HT1080 (cell line): ENCODE measurements at places on chromosomes 1 and 21. TPM values are rescaled to one million over a fixed set of nuclear protein-coding genes. Genes with fewer than 3 reads are reported as not detected.

Gene SHISAL2A
- not detected in 2 replicates for total RNA-seq

GRCh38 chr1:46948629-46949416 is 7.5 kb upstream of the CYP4A11 start:
- DNase-seq = peak; percentile 58

Gene SELENON
- total RNA-seq = 24.3 and 36.5 TPM in 2 replicates

Gene MAP3K7CL
- total RNA-seq = 3.5 and 5.6 TPM in 2 replicates

GRCh38 chr21:41142051-41142795 is 25.7 kb upstream of the BACE2 start:
- peak; percentile 44 for DNase-seq

DNA sequence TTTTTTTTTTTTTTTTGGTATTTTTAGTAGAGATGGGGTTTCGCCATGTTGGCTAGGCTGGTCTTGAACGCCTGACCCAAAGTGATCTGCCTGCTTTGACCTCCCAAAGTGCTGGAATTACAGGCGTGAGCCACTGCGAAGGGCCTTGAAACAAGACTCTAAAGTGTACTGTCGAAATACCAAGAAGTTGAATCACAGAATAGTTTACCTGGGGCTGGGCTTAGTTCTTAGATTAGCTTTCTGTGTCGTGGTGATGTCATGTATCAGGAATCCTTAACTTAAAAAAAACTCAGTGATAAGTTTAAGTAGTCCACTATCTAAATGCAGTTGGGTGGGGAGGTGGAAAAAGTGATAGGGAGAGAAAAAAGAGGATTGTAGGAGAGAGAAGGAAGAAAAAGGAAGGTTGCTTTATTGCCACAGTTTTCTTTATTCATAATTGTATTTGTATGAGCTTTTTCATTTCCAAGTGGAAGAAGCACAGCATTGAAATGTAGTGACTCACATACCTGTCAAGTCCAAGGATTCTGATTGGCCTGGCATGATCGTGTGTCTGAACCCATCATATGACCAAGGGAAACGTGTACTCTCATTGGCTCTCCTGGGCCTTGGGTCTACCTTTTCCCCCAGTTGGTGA is 13.4 kb downstream of the ITSN1 start:
- peak; percentile 97 for DNase-seq

DNA sequence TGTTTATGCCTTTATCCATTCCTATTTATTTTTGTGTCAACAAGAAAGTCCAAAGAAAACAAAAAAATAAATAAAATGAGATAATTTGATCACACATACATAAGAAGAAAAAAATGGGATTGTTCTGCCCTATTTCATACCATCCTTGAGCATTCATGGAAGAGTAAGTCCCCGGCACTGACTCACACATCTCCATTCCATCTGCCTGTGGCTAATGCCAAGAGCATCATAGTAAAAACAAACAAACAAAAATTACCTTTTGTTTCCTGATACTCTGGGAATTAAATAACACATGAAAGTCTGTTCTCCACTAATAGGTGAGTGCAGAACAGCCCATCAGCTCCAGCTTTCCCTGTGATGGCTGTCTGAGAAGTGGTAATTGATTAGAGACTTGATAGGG is 48.1 kb upstream of the BACE2 start:
- no peak for DNase-seq

Gene VANGL2
- total RNA-seq = 2.1 and 2.5 TPM in 2 replicates

DNA sequence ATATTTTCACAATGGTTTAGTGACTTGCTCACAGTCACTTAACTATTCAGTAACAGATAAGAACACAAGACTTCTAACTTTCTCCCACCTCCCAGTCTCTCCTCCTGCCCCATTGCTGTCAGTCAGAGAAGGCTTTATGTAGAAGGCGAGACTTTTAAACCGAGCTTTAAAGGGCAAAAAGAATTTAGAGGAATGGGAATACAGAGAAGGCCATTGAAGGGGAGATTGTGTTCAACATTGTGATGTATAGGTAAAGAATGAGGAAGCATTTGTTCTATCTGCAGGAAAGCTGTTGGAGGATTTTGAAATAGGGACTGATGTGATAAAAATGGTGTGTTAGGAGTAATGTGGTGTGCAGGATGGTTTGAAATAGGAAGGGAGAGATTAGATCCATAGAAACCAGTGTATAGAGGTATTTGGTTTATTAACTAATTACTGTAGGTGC is 7.3 kb downstream of the POU2F1 start:
- no peak for DNase-seq

GRCh38 chr1:24257373-24257772 is 61.8 kb upstream of the GRHL3 start:
- no peak for DNase-seq

DNA sequence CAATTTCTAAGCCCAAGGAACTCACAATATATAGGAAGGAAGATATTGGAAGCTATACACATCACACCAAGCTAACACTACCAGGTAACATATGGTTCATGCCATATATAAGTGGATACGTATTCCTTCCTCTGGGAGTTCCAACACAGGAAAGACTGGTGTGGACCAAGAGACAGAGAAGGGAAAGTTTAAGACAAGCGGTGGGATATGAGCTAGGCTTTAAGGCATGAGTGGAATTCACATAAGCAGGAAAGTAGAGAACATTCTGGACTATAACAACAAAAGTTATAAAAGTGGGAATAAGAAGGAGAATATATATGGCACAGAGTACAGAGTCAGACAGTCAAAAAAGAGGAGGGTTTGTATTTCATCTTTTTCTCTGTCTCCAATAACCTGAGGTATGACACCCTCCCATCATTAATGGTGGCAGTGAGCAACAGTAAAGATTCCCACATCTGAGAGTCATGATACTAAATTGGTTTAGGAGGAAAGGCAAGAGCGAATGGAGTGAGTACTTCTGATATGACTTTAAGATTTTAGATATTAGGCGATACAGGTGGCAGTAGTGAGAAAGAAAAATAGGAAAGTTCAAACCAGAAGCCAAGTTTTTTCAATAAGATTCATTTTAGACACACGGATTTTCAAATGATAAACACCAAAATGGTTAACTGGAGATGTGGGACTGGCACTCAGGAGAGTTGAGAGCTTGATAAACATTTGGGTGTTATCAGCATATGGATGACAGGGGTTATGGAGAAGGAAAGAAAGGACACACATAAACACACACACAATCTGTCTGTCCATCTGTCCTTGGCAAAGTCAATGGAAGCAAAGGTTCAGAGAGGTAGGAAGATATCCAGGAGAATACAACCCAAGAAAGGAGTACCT is 87.4 kb upstream of the TTC39A start:
- no peak for DNase-seq

DNA sequence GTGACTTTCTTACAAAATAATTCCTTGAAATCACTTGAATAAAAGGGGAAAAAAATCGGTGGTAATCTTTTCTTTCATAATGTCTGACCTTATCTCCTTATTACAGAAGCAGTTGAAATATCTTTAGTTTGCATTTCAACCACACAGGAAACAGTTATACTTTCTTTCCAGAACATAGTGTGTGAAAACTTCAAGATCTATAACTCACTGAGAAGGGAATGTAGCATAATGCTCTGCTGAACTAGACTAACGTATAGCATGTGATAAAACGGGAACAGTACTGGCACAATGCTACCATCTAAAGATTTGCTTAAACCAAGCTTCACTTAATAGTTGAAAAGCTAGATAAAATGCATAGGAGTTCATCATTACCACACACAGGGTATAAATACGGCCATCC is 45.0 kb downstream of the VAV3 start:
- DNase-seq = no peak

Gene TNFAIP8L2
- total RNA-seq = not detected in 2 replicates

DNA sequence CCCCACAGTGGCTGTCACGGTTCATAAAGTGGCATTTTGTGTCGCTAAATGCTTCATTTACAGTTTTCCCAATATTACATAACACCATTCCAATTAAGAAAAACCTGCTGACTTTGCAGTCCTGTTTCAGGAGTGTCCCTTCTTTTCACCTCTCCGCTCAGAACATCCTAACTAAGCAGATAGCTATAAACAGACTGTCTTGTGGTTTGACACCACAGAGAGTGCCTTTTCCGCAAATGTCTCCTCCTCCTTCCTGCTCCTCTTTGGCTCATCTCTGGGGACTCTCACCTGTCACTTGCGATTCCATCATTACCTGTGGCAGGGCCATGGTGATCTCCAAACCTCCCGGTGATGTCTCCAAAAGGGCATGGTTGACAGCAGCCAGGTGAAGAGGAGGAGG is 119.0 kb downstream of the CNIH3 start:
- no peak for DNase-seq

GRCh38 chr1:81364088-81364487 is 436.6 kb upstream of the ADGRL2 start:
- no peak for DNase-seq

DNA sequence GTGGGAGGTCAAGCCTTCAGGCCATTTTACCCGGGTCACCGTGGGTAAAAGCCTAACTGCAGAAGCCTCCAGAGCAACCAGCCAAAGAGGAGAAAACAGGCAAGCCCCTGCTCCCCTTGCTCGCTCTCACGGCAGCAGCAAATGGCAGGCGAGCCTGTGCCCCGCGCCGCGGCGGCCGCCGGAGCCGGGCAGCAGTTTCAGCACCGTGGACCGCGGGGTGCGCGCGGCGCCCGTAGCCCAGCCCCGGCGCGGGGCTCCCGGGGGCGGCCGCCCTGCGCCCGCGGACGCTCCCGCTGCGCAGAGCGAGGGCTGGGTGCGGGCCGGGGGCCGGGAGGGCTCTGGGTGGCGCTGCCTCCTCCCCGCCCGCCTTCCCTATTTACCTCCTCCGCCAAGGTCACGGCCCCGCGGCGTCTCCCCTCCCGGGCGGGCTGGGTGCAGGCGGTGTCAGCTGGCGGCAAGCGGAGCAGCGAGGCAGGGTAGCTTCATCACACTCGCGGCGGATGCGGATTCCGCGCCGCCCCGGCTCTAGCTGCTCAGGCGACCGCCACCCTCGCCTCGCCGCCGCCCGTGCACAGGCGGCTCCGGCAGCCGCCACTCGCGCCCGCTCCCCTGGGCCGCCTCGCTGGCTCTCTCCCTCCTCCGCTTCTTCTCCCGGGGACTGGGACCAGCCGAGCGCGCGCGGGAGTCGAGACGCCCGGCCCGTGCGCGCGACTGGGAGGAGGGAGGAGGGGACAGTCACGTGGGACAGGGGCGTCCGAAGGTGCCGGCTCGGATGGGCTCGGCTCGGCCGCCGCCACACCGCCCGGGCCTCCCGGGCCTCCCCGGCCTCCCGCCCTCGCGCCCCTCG is at the start of gene RGS7:
Gene RGS7, minus strand, starts transcription at position 687 of the 847 bp plus-strand sequence.
- peak; percentile 64 for DNase-seq

DNA sequence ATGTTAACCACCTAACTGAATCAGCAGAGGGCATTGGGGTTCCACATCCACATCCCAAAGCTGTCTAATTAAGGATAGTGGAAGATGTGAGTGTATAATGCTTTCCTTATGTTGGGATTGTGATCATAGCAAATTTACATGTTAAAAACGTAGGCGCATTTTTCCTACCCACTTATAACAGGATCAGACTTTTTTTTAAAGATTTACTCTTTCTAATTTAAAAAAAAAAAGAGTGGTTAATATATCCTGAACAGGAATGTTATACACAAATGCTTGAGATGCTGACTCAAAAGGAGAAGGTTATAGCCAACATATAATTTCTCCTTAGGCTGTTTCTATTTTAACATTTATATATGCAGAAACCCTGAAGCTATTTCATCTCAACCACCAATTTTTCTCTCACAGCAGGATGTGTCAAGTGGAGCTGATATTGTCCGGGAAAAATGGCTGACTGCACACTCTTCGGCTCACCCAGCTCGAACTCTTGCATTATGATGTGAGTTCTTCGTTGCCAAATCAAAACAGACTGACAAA is 40.3 kb downstream of the RGS5 start:
- no peak for DNase-seq

- no peak for DNase-seq
Measured at GRCh38 chr21:46344219-46344915, 20.4 kb downstream of the PCNT start.

Gene OR2L3
- not detected in 2 replicates for total RNA-seq

DNA sequence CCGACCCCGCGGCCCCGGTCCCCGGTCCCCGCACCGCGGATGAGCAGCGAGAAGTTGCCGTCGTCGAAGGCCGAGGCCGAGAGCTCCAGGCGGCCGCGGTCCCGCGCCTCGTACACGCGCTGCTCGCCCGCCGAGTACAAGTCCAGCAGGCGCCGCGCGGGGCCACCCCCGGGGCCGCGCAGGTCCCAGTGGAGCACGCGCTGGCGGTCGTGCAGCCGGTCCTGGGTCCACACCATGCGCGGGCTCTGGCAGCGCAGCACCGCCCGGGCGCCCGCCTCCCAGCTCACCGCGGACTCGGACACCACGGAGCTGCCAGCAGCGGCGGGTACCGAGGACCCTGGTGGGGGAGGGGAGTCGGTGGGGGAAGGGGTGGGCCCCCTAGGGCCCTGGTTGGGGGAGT is 2.9 kb downstream of the MXRA8 start:
- DNase-seq = no peak

- no peak for DNase-seq
Measured at GRCh38 chr1:54221867-54222484, 22.0 kb downstream of the MRPL37 start.

Gene ANGPTL3
- not detected in 2 replicates for total RNA-seq

Gene EIF3I
- total RNA-seq = 640 and 670 TPM in 2 replicates

GRCh38 chr1:183598386-183598785 is 8.1 kb upstream of the NCF2 start:
- DNase-seq = no peak

DNA sequence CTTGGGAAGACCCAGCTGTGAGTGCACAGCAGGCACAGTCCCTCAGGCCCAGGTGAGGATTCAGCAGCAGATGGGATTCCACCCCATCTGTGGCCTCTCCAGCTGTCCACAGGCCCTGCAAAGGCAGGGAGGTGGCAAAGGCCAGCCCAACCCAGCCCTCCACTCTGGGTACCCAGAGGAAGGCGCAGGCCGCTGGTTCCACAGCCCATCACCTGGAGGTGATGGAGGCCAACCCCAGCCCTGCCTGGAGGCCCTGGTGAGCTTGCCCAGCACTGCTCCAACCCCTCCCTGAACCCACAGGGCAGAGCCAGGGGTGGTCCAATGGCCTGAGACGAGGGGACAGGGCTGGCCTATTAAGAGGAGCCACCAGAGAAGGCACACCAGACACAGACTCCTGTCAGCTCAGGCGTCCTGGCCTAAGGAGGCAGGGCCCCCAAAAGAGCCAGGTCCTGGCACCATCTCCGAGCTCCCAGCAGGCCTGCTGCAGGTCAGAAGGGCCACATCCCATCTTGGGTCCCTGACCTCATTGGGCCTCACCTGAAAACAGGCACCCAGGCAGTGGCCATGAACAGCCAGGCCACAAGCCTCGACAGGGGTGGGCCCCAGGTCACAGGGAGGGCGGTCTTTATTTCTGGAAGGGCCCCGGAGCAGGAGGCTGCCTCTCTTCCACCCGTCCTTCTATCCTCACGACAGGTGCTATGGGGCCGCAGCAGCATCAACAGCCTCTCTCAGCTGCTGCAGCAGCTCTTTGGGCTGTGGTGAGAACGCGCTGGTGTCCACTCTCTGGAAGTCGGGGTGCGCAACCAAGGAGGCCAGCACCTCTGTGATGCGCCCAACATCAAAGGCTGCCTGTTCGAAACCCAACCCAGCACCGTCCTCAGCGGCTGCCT is 3.2 kb downstream of the JMJD4 start:
- no peak for DNase-seq

DNA sequence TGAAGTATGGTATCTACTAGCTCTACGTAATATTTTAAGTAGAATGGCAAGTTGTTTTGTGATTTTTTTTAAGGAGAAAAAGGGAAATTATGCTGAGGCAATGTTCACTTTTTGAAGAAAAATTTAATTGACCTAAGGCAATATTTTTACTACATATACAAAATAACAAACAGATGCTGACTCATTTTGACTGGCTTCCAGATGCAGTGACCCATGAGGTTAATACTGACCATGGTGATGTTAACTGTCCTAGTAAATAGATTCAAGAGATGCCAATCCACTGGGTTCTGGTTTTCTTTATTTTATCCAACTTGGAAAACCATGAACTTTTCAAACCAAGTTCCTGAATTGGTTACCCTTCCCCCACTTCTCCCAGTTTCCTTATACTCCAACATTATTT is 154.9 kb downstream of the CRB1 start:
- no peak for DNase-seq

Gene PAX7
- total RNA-seq = not detected in 2 replicates
